ENCODE measurements at places on chromosomes 11 and 22. TPM values are rescaled to one million over a fixed set of nuclear protein-coding genes. Genes with fewer than 3 reads are reported as not detected.

Gene RTN4R
- total RNA-seq, result 0.10 TPM

Gene BIRC2
- 27.1 TPM for total RNA-seq

Gene TESMIN
- not detected for total RNA-seq

Gene PKNOX2
- 15.1 TPM for total RNA-seq

GRCh38 chr11:118521892-118522311, 5.4 kb upstream of the TTC36 start:
- DNase-seq, result no peak

DNA sequence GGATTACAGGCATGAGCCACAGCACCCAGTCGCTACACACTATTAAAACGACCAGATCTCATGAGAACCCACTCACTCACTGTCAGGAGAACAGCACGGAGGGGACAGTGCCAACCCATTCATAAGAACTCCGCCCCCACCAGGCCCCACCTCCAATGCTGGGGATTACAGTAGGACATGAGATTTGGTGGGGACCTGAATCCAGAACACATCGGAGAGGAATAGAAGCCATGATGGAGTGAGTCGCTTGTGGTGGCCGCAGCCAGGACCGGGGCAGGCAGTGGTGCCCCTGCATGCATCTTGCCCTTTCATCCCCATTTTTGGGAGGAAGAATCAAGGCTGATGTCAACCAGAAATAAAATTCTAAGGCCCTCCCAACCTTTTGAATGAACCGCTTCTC, 8.7 kb downstream of the NADSYN1 start:
- no peak for DNase-seq

DNA sequence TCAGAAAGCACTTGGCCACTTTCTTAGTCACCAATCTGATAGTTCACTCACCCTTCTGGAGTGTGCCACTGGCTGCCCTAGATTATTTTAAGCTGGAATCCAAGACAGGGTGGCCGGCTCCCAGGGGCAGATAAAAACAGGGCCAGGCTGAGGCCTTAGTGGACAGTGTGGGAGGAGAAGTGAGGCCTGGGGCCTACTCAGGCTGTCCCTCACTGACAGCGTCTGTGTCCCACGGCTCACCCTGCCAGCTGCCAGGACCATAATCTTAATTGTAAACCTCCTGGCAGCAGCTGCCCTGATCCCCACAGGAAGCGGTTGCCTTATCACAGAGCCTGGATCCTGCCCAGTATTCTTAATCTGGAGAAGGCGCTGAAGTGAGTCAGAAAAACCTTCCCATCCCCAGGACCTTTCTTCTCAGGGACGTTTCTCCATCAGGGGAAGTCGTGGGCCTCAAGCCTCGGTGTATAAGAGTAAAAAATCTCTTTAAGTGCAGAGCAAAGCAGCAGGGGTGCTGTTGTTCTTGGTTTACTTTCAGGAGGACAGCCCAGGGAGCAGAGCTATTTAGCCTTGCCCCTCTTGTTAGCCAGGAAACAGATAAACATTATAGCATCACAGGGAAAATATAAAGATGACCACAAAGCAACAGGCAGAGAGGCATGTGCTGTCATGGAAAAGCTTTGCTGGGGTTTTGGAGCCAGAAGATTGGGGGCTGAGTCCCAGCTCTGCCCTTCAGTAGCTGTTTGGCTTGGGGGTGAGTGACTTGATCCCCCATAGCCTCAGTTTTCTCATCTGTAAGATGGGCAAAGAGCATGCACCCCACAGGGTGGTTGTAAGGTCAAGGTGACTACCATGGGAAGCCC, 39.6 kb downstream of the TSPAN18 start:
- DNase-seq, result peak; percentile 98

- DNase-seq, result no peak
Observed at GRCh38 chr11:18304745-18305144, 17.2 kb downstream of the HPS5 start.

- DNase-seq, result no peak
Observed at GRCh38 chr11:7252683-7253213, 1.0 kb downstream of the SYT9 start.

DNA sequence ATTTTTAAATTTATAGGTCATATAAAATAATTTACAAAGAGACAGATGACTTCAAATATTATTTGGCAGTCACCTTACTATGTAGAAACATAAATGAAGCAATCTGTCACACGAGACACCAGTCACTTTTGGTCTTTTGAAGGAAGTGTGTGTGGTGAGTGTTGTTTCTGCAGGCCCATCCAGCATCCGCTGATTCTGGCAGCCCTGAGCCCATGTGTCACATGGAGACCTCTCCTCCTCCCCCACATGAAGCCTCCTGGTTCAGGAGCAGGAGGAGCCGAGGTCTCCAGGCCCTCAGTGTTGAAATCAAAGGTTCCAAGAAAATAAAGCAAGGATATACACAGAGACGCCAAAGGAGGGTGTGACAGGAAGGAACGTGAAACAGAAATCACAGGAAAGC, 60.1 kb downstream of the ARFGAP3 start:
- DNase-seq, result no peak
